ENCODE measurements at places on chromosomes 12 and 14.

DNA sequence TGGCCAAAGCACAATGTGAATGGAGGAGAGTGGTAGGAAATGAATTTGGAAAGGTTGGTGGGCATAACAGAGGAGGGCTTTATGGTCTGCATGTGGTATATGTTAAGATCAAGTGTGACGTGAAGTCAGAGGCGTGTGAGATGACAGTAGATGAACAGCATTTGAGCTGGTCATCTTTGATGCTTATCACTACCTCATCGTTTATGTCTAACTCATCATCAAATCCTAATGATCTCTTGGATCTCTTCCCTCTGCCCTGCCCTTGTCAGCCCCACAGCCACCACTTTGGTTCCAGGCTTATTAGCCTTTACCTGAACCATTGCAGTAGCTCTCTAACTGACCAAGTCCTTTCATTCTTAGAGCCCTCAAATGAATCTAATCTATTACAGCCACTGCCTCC lies 132.5 kb downstream of the LLPH start:
- DNase-seq, result no peak

GRCh38 chr12:68998041-68998440 lies 65.1 kb upstream of the CPM start:
- DNase-seq, result no peak

DNA sequence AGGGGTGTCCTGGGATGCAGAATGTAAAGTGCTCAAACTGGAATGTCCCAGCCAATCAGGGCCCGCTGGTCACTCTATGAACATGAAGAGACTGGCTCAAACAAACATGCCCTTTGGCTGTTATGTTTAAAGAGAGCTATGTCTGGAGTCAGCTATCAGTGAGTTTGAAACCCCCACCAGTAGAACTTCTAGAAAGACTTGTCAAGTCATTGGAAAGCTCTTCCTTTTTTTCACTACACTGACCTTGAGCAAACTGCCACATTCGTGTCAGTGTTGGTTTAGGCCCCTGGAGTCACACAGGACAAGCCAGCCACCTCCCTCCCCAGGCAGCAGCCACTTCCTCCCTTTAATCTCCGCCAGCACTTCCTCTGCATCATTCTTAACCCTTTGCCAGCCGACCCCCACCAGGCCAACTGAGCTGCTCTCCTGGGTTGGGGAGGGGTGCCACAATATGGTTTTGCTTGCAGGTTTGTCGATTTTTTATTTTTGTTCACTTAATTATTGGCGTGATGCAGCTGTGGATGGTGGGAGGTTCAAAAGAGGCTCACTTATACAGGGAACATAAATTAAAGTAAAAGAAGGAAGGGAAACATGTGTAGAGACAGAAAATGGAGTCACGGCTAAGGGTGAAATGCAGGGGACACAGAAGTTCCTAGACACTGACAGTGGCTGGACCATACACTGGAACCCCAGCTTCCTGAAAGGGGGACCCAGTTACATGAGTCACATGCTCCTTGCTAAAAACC lies 25.3 kb downstream of the CMKLR1 start:
- DNase-seq, result no peak

DNA sequence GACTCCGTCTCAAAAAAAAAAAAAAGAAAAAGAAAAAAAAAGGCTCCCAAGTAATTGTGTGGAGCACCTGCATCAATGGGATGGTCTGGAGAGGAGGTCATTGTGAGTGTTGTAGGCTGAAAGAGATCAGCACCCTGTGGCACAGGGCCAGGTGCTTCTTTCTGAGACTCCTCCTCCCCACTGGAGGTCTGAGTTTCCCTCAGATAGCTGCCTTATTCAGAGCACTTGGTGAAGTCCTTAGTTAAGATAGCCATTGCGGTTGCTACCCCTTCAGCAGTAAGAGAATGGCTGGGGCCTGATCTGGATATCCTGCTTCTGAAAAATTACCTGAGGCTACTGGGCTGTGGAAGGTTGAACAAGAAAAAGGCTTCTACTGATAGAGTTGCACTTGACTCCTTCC lies 69.8 kb downstream of the ANO6 start:
- DNase-seq, result no peak

DNA sequence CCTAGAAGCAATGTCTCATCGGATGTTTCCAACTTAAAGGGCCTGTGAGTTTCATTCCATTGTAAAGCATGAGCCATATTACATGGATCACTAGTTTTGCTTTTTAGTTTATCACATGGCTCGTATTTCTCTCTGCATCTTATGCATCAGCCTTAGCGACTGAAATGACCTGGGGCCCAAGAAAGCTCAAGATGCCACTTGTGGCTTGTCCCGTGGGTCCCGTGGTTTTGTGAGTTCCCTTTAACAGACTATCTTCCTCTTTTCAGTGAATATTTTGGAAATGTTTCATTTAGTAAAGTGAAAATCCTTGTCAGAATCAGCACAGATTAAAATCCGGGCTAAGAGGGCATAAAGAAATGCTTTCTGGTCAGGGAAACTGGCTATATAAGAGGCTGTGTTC lies 86.2 kb upstream of the PPM1H start:
- no peak for DNase-seq

DNA sequence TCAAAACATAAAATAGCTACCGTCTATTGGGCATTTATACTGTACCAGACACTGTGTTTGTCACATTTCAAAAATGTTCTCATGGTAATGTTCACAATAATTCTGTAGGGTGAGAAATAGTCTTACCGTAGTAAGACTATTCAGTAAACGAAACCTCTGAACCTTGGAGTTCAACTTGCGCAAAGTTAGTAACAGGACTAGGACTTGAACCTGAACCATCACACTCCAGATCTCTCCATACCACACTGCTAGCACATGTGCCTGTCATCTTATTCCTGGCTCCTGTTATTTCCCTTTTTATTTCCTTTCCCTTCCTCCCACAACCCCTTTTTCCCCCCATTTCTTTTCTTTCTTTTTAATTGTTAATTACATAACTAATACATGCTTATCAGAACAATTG lies 65.4 kb downstream of the PLEKHA5 start:
- no peak for DNase-seq

DNA sequence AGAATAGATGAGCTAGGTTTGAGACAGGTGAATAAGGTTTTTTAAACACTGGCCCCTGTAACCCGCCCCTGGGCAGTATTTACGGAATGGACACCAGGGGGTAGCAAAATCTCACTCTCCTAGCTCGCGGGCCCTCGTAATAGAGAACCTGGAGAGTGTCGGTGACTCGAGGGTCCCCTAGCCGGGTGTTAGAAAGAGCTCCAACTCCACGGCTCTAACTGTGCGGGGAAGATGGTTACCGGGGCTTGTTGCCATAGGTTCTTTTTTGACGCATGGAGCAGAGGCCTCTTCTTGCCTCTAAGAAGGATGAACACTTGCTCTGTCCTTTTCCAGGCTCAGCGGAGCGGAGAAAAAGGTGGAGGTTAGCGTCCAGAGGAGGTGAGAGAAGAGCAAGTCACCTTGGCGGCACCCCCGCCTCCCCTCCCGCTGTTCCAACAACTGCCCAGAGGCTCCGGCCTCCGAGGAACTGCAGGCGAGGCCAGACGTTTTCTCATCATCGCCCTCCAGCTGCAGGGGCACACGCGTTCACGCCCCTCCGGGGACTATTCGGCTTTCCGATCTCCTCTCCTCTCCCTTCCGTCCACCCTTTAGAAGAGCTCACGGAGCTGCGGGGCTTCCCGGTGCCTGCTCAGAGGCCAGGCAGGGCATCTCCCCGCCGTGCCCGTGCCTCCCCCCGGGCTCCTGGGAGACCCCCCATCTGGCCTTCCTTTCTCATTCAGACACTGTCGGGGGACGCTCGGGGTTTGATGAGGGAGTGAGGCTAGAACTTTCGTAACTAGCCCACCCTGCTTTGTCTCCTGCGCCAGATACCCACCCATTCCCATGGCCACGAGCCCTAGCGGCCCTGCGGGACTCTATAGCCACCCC lies 1.4 kb upstream of the ARHGEF40 start:
- DNase-seq, result no peak

GRCh38 chr12:65568517-65568916 lies 255.8 kb upstream of the HMGA2 start:
- DNase-seq, result no peak

- no peak for DNase-seq
Observed at GRCh38 chr12:47509398-47509851, 196.4 kb downstream of the RPAP3 start.

DNA sequence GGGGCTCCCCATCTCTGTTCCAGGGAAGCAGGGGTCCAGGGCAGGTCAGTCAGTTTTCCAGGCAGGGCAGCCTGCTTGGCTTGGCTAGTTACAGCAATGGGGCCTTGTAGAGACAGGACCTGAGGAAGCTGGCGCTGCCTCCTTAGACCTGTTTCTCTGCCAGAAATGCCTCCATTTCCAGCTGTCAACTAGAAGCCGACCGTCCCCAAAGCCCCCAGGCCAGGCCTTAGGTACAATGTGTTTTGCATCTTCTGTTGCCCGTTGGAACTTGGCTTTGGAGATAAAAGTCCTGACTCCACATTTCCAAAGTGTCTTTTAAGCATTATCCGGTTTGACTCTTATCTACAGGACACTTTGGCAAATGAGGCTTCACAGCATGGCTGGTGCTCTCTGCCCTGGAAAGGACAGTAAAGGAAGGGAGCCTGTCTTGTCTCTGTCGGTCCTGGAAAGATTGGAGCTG lies 42.6 kb downstream of the KRT80 start:
- DNase-seq, result no peak

- no peak for DNase-seq
Observed at GRCh38 chr12:92539976-92540781, 162.6 kb upstream of the PLEKHG7 start.

- no peak for DNase-seq
Observed at GRCh38 chr12:117101953-117102799, 3.0 kb upstream of the TESC start.
